NCI-H345 (cell line): ENCODE measurements at places on chromosomes 1 and 21.
A peak's percentile ranks its signal among the peaks of the same experiment; 100 is the strongest.

DNA sequence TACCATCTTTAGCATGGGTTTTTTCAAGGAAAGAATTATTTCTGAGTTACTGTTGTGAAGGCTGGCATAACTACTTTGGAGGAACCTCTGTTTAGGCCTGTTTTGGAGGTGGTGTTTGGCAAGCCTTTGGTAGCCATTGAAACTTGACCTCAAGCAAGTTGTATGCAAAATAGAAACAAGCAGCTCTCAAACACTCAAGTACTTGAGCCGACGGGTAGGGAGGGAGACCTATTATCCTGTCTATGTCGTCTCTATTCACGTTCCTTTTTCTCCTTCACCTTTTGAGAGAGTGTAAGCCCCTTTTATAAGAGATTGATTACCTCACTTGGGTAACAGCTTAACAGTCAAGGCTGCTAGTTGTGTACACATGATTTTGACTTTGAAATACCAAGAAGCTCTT is 878.3 kb upstream of the CXADR start:
- peak; percentile 72 for DNase-seq

GRCh38 chr1:201400852-201401230 is 1.7 kb upstream of the LAD1 start:
- no peak for DNase-seq

DNA sequence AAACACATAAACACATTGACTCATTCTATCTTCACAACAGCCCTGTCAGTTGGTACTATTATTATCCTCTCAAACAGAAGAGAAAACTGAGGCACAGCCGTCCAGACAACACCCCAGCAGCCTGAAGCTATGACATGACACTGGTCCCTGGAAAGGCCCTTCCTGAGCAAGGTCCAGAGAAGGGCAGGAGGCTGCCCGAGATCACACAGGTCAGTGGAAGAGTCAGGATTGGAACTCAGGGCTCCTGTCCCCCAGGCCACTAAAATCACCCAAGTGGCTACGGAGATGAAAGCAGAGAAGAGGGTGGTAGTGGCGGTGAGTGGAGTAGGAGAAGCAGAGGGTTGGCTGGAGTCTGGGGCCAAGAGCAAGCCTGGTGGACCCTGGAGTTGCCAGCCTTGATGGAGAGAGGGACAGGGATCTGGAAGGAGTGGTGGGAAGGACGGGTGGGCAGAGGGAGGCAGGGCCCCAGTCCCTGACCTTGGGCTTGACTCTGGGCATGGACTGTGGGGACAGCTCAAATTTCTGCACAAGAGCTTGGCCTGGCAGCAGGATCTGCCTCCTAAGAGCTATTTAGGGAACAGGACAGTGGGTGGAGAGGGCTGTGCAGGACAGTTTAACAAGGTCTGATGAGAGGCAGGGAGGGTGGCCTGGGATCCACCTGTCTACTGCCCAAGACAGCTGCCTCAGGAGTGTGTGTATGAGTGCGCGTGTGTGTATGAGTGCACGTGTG is 15.8 kb downstream of the MYOM3 start:
- no peak for DNase-seq

- no peak for DNase-seq
Measured at GRCh38 chr1:109298666-109299557, 7.9 kb downstream of the MYBPHL start.

- DNase-seq, result peak; percentile 76
Measured at GRCh38 chr1:27391511-27392095, 819 bp upstream of the GPR3 start.

DNA sequence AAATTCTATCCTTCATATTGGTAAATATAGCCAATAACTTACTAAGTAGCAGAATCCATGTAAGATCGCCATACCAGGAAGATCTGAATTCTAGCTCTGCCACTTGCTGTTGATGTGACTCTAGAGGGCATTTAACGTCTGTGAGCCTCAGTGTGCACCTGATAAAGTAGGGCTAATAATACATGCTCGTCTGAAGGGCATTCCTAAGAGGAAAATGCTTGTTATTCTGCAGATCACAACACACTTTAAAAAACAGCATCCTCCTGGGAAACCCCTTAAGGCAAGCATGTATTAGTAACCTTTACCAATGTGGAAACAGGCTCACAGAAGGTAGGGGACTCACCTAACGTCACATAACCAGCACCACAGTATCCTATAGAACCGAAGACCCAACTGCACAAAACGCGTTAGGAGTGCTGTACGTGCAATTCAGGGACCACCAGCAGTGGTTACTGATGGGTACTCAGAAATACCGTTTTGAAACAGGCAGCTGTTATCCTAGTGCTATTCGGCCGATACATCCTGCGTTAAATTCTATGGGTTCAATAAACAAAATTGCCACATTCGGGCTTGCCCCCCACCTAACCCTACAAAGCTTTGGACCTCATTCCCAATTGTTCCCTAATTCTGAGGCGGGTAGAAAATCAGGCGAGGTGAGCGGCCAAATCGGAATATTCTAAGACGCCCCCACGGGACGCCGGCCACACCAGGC is 758 bp downstream of the DEPDC1 start:
- peak; percentile 18 for DNase-seq

DNA sequence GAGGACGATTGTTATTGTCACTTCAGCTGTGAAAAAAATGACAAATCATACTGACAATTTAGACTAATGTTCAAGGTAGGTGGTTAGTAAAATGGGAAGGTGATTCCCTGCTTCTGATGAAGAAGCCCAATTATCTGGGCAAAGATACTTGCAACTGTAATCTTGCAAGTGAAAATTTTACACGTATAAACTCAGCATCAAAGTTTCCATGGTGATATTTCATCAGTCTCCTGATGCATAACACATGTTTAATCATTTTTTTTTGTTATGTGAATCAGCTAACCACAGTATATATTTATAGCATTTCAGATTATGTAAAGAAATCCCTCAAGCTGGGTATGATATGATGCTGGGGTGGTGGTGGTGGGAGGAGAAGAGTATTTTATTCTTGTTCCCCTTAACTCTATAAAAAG is 16.4 kb upstream of the KCNK1 start:
- no peak for DNase-seq

DNA sequence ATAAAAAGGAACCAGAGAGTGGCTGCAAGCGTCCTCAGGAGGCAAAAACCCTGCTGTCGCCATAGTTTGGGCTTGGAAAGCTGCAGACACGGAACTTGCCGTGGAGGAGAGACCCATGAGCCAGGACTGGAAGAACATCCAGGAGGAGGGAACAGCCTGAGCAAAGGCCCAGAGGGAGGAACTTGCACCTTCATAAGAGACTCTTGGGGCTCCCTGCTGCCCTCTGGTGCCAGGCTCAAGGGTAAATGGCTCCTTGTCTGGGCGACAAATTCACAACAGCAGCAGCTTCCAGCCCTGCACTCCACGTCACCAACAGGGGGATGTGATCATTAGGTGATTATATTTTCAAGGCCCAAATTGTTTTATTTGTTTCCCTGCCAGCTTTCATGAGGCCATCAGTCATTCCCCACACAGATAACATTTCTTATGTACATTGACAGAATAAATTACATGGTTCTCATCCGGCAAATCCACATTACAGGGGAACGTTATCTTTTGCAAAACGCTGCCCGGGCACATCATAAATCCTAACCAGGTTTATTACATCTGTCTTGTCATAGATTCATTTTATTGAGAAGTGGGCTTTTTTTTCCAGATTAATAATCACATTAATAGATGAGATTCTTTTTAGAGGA is 143.0 kb upstream of the GRIK3 start:
- peak; percentile 62 for DNase-seq

- no peak for DNase-seq
Measured at GRCh38 chr1:93196591-93196990, 16.1 kb downstream of the CCDC18 start.

GRCh38 chr1:8063298-8064036 is 37.4 kb upstream of the ERRFI1 start:
- DNase-seq, result no peak

DNA sequence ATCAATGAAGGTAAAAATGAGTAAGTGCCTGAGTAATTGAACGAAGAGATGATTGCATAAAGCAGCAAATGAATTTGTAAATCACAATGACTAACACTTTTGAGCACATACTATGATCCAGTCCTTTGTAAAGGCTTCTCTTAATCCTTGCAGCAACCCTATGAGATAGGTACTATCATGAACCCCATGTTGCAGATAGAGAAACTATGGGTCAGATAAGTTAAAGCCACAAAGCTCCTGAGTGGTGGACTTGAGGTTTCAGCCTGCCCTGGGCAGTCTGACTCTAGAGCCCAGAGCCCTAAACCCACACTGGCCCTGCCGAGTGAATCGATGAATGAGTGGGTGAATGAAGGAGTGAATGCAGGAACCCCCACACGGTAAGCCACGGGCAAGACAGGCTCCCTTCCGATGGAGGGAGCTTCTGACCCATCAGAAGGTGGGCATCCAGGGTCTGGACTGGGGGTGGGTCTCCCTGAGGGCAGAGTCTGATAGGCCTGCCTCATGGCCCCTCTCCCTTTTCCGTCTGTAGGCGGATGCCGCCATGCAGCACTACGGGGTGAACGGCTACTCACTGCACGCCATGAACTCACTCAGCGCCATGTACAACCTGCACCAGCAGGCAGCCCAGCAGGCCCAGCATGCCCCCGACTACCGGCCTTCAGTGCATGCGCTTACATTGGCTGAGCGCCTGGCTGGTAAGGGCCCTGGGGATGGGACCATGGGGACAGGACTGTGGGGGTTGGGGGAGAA is 17.0 kb downstream of the DMBX1 start:
- no peak for DNase-seq

- DNase-seq, result no peak
Measured at GRCh38 chr21:35321322-35322200, 272.5 kb upstream of the RUNX1 start.

GRCh38 chr1:85471558-85471957 is 6.6 kb upstream of the DDAH1 start:
- no peak for DNase-seq

GRCh38 chr1:241992734-241993133 is 6.2 kb downstream of the MAP1LC3C start:
- DNase-seq, result no peak
